Transverse colon (tissue), 4 donors: ENCODE measurements at places on chromosomes 5 and 9.

GRCh38 chr9:133604214-133604613 is 5.0 kb downstream of the FAM163B start:
- no peak for DNase-seq
- H3K27ac ChIP-seq, result no peak overlapping the region
- no peak overlapping the region for H3K4me3 ChIP-seq
- H3K36me3 ChIP-seq, result no peaks in the 10 kb centered on the region

GRCh38 chr9:15484802-15485201 is 26.0 kb downstream of the PSIP1 start:
- H3K27ac ChIP-seq, result no peak overlapping the region
- DNase-seq, result no peak
- no peaks in the 10 kb centered on the region for H3K4me1 ChIP-seq

DNA sequence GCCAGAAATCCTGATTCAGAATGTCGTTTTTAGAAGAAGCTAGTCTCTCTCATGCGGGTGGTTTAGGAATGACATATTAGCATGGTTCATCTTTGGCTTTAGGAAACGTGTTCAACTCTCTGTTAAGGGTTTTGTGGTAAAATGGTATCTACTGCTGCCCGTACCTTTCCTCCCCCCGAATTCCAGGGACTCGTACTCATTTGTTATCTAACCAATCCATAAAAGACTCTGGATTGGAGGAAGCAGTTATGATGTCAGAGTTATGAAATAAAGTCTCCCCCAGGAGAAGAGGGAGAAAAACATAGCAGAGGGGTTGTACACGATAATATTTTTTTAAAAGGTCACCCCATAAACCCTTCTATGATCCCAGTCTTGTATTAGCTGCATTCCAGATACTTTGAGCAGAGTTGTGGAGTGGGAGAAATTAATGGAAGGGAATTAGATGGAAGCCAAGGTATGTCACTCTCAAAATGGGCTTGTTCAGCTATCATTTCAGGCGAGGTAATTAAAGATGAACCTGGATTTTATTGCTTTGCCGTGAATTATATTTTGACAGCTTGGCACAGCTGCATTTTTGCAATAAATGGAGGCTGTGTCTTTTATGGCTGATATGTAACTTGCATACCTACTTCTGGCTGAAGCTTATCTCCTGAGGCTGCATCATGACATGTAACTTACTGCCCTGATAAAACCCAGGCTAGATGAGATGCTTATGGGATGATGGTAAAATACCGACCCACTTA is 31.3 kb downstream of the RAI14 start:
- H3K4me3 ChIP-seq, result peak overlapping the region; percentile 17
- H3K27ac ChIP-seq, result peak overlapping the region; percentile 67
- no peaks in the 10 kb centered on the region for H3K36me3 ChIP-seq
- H3K4me1 ChIP-seq, result peaks cover 25% of the 10 kb centered on the region
- DNase-seq, result no peak
- no peaks in the 10 kb centered on the region for H3K27me3 ChIP-seq

DNA sequence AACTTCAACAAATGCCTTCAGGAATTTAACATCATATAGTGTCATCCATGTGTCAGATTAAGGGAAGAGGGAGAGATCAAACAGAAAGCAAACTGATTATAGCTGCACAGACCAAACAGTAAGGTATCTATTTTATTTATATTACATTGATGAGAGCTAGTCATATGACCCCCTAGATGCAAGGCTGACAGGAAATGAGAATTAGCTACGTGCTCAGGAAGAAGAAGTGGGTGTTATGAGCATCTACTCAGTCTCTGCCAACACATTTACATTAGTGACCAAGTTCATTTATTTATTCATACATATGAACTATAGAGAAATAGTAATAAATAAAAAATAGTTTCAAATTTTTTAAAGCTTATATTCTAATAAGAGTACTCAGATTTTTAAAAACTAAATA is 787.3 kb downstream of the KCTD16 start:
- no peak overlapping the region for H3K4me3 ChIP-seq
- no peaks in the 10 kb centered on the region for H3K27me3 ChIP-seq
- H3K36me3 ChIP-seq, result no peaks in the 10 kb centered on the region
- no peak overlapping the region for H3K27ac ChIP-seq
- no peak for DNase-seq
- no peaks in the 10 kb centered on the region for H3K4me1 ChIP-seq

GRCh38 chr5:140420226-140420570 is 18.6 kb downstream of the ANKHD1 start:
- H3K27ac ChIP-seq, result no peak overlapping the region
- H3K27me3 ChIP-seq, result no peaks in the 10 kb centered on the region
- H3K36me3 ChIP-seq, result no peaks in the 10 kb centered on the region
- no peak for DNase-seq
- H3K4me3 ChIP-seq, result no peak overlapping the region

- H3K27me3 ChIP-seq, result no peaks in the 10 kb centered on the region
- H3K4me1 ChIP-seq, result peaks cover 79% of the 10 kb centered on the region
- H3K36me3 ChIP-seq, result peaks cover 6% of the 10 kb centered on the region
- DNase-seq, result peak; percentile 82
- no peak overlapping the region for H3K4me3 ChIP-seq
These were observed 9.4 kb downstream of the HNRNPAB start for GRCh38 chr5:178213748-178214151.

DNA sequence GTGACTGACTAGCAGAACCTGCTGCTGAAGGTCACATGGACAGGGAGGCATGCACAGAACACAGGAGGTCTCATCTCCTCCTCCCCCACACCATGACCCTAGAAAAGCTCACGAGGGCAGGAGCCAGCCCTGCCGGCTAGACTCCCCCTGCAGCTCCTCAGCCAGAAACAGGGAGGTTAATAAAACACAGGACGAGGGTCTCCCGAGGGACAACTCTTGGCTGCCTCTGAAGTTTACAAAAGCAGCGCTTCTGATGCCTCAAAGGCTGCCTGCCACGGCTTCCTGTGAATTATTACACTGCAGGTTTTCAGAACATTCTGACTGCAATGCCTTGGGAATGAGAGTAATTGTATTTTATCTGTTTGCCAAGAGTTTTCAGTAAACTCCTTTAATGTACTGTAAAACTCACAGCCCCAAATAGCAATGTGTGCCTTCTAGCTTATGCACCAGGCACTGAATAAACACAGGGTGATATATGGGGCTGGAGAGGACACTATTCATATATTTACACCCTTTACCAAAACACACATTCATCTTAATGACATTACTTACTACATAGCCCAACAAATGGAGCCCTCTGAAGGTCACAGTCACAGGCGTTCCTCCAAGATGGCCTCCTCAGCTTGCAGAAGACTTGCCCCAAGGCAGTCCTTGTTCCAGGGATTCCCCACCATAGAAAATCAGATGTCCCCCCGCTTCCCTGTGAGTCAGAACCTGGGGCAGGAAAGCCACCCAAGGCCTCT is 83.7 kb downstream of the C5orf15 start:
- H3K4me1 ChIP-seq, result no peaks in the 10 kb centered on the region
- H3K36me3 ChIP-seq, result no peaks in the 10 kb centered on the region
- DNase-seq, result no peak
- no peak overlapping the region for H3K4me3 ChIP-seq
- peaks cover 3% of the 10 kb centered on the region for H3K27me3 ChIP-seq
- no peak overlapping the region for H3K27ac ChIP-seq

GRCh38 chr5:140043508-140043872 is 391 bp upstream of the NRG2 start:
- H3K4me3 ChIP-seq, result peak overlapping the region; percentile 66
- peak overlapping the region; percentile 19 for H3K27ac ChIP-seq
- DNase-seq, result no peak
- no peaks in the 10 kb centered on the region for H3K36me3 ChIP-seq
